ENCODE measurements at places on chromosomes 6 and 20. TPM values are rescaled to one million over a fixed set of nuclear protein-coding genes. Genes with fewer than 3 reads are reported as not detected.
A peak's percentile ranks its signal among the peaks of the same experiment; 100 is the strongest.

DNA sequence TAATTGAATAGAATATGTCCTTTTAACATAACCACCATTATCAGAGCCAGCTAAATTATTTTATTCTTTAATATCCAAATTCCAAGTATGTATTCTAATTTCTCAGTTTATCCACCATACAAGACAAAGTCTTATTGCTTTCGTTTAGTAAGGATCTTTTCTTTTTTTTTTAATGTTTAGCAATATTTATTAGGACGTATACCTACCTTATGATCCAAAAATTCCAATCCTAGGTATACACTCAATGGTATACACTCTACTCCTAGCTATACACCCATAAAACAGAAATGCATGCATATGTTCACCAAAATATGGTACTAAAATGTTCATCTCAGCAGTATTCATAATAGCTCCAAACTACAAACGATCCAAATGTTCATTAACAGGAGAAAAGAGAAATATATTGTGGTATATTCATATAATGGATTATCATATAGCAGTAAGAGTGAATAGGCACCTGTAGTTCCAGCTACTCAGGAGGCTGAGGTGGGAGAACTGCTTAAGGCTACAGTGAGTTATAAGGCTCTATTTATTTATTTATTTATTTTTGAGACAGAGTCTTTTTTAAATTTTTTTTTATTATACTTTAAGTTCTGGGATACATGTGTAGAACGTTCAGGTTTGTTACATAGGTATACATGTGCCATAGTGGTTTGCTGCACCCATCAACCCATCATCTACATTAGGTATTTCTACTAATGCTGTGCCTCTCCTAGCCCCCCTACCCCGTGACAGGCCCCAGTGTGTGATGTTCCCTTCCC is 17.3 kb downstream of the TNFAIP3 start:
- no peak overlapping the region for H3K27ac ChIP-seq
- H3K4me1 ChIP-seq: no peaks in the 10 kb centered on the region
- H3K27me3 ChIP-seq: no peaks in the 10 kb centered on the region
- DNase-seq: no peak
- H3K36me3 ChIP-seq: peaks cover 32% of the 10 kb centered on the region
- no peak overlapping the region for H3K4me3 ChIP-seq

DNA sequence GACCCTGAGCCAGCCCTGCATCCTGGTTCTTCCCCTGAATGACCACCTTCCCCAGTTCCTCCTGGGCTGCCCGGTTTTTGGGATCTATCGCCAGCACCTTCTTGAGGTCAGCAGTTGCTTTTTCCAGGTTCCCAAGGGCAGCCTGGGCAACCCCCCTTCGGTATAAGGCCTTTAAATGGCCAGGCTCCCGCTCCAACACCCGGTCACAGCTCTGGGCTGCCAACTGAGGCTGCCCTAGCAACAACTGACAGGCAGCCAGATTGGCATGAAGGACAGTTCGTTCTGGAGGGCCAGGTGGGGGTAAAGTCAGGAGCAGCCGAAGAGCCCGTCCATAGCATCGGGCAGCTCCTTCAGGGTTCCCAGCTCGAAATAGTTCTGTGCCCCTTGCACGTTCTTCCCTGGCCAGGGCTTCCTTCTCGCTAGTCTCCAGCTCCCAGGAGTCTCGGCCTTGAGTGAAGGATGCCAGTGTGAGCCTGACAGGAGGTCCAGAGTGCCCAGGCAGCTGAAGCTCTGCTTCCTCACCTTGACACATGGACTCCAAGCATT is 778 bp upstream of the ATF6B start:
- H3K27ac ChIP-seq: peak overlapping the region; percentile 91
- no peaks in the 10 kb centered on the region for H3K4me1 ChIP-seq
- no peaks in the 10 kb centered on the region for H3K36me3 ChIP-seq
- H3K4me3 ChIP-seq: peak overlapping the region; percentile 68
- H3K27me3 ChIP-seq: no peaks in the 10 kb centered on the region

- DNase-seq: no peak
- no peak overlapping the region for H3K4me3 ChIP-seq
Measured at GRCh38 chr20:44765701-44766347, 20.2 kb downstream of the KCNK15 start.

DNA sequence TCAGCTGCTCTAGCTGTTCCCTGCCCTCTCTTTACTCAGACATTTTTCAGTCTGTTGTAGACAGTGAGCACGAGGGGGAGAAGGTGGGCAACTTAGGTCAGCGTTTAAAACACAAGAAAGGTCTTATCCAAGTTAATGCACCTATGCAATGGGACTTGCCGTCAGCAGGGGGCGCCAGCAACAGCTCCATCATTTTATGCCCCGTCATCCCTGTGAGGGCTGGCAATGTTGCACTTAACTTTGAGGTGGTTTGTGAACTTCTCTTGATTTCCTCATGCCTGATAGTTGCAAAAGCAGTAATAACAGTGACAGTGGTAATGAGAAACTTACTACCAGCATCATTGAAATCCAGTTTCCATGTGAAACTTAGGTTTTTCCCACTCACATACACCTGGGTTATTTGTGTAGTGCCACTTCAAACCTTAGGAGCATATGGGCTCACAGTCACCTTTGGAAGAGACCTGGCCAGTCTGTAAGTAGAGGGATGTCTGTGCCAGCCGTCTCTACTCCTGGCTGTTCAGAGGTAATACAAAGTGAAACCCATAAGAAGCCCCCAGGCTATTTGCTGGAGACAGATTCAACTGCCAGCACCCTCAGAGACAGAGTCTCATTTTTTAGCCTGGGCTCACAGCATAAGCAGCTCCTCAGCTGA is 44.9 kb upstream of the ID1 start:
- no peaks in the 10 kb centered on the region for H3K27me3 ChIP-seq
- peak; percentile 81 for DNase-seq
- H3K36me3 ChIP-seq: peaks cover 30% of the 10 kb centered on the region
- H3K4me1 ChIP-seq: peaks cover 17% of the 10 kb centered on the region

DNA sequence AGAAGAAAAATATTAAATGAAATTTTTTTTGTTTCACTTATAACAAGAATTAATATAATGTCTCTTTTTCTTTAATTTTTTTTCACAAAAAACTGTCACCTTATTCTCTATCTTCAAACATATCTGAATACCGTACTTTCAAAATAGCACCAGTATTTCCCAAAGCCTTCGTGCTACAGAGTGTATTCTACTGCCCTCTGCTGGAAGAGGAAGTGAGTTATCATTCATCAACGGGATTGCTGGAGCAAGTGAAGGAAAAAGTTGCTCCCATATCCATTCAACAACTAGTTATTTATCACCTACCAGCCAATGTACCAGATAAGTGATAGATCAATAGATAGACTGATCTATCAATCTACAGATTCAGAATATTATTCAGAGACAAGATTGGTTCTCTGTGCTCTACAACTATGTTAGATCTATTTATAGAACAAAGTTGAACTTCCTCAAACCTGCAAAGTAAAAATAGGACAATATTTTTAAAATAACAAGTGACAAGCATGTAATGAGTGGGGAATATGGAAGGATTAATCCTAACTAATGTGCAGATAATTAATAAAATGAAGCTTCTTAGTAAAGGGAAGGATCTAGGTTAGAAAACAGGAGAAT is 26.7 kb upstream of the TFAP2B start:
- no peak overlapping the region for H3K27ac ChIP-seq
- no peak for DNase-seq
- no peaks in the 10 kb centered on the region for H3K36me3 ChIP-seq
- no peaks in the 10 kb centered on the region for H3K27me3 ChIP-seq
- no peaks in the 10 kb centered on the region for H3K4me1 ChIP-seq

DNA sequence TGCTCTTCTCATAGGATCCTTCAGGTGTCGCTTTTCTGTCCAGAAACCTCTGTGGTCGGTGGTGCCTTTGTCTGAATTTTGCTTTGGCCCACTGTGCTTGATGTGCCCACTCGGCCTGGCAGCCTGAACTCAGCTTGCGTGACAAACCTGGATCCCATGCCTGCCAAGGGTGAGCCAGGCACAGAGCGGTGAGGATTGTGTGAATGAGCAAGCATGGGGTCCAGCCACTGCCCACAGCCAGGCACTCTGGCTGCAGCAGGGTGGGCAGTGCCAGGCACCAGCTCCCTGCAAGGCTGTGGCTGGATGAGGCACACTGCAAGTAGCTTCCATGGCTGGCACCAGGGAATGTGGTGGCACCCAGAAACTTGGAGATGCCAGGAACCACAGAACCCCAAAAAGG is 110.3 kb downstream of the THEMIS start:
- no peak overlapping the region for H3K4me3 ChIP-seq
- H3K27me3 ChIP-seq: no peaks in the 10 kb centered on the region
- no peaks in the 10 kb centered on the region for H3K36me3 ChIP-seq
- no peak overlapping the region for H3K27ac ChIP-seq

- peak overlapping the region; percentile 31 for H3K27ac ChIP-seq
- H3K4me3 ChIP-seq: no peak overlapping the region
- DNase-seq: no peak
Measured at GRCh38 chr6:163285691-163286090, 128.8 kb upstream of the QKI start.

GRCh38 chr20:9838378-9839295 is at the start of gene PAK5:
Gene PAK5, minus strand, starts transcription at chr20:9839076. Its CDS starts 194,748 bp downstream, at chr20:9644328.
- H3K4me1 ChIP-seq: peaks cover 8% of the 10 kb centered on the region
- H3K4me3 ChIP-seq: peak within 1 kb of the TSS; percentile 40
- no peak within 1 kb of the TSS for H3K27ac ChIP-seq
- H3K36me3 ChIP-seq: no peaks in the 10 kb centered on the region
- peaks cover 22% of the 10 kb centered on the region for H3K27me3 ChIP-seq

DNA sequence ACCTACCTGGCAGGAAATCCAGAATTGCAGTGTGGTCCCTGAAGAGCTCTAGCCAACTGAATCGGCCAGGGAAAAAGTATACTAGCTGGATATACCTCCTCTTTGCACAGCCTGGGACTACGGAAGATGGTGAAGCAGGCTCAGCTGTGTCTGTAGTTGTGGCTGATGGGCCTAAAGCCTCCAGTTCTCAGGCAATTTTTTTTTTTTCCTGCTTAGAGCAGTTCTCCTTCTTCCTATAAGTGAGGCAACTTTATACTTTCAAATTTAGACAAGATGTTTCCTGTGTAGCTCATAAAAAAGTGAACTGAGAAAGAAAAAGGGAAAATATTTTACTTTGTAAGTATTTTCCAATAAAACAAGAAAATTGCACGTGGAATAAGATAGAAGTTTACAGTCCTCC is 172.9 kb downstream of the CARMIL1 start:
- DNase-seq: no peak
- no peaks in the 10 kb centered on the region for H3K4me1 ChIP-seq
- no peaks in the 10 kb centered on the region for H3K36me3 ChIP-seq
- no peaks in the 10 kb centered on the region for H3K27me3 ChIP-seq
- H3K27ac ChIP-seq: no peak overlapping the region

DNA sequence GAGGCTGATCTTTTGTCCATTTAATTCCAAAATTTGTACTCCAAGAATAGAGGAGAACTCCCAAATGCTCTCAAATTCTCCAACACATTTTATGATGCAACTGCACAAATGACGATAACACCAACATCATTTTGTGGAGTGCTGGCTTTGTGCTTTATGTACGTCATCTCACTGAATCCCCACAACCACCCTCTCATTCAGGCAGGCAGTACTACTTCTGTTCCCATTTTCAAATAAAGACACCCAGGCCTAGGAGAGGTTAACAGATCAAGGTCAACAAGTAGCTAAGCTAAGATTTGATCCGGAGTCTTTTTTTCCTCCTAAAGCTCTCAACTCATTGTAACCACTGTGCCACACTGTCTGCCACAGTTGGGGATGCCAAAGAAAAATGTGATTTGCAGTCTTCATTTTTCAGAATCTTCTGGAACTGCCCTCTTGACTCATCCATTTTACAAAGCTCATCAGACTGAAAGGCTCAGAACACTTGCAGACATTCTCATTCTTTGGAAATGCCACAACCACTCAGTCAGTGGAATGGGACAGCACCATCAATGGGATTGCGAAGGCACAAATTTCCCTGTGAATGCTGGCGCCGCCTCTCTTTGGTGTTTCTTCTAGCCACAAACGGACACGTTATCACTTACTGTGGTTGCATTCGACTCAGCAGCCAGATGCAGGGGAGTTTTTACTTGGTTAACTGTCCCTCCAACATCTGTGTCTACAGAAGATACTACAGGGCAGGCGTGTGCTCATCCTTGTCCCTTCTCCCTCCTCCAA is 184.4 kb downstream of the GJA10 start:
- H3K36me3 ChIP-seq: no peaks in the 10 kb centered on the region
- no peak overlapping the region for H3K4me3 ChIP-seq
- no peak overlapping the region for H3K27ac ChIP-seq
- DNase-seq: no peak
- H3K4me1 ChIP-seq: no peaks in the 10 kb centered on the region

- no peak overlapping the region for H3K27ac ChIP-seq
- H3K4me3 ChIP-seq: no peak overlapping the region
- no peak for DNase-seq
- peaks cover 23% of the 10 kb centered on the region for H3K27me3 ChIP-seq
Measured at GRCh38 chr20:57199656-57200405, 66.6 kb downstream of the BMP7 start.

- no peak for DNase-seq
- no peaks in the 10 kb centered on the region for H3K4me1 ChIP-seq
- no peak overlapping the region for H3K4me3 ChIP-seq
- no peak overlapping the region for H3K27ac ChIP-seq
- no peaks in the 10 kb centered on the region for H3K27me3 ChIP-seq
Measured at GRCh38 chr6:126002755-126003679, 16.7 kb downstream of the TRMT11 start.

- H3K27me3 ChIP-seq: no peaks in the 10 kb centered on the region
- DNase-seq: peak; percentile 19
- H3K4me1 ChIP-seq: no peaks in the 10 kb centered on the region
- H3K36me3 ChIP-seq: no peaks in the 10 kb centered on the region
Measured at GRCh38 chr20:23141450-23142161, 55.5 kb upstream of the CD93 start.

DNA sequence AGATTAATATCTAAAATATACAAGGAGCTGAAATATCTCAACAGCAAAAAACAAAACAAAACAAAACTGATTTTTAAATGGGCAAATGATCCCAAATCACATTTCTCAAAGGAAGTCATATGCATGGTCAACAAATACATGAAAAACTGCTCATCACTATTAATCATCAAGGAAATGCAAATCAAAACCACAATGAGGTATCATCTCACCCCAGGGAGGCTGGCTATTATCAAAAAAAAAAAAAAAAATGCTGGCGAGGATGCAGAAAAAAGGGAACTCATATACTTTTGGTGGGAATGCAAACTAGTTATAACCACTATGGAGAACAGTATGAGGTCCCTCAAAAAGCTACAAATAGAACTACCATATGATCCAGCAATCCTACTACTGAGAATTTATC is 34.6 kb downstream of the REPS1 start:
- H3K27ac ChIP-seq: no peak overlapping the region
- H3K36me3 ChIP-seq: no peaks in the 10 kb centered on the region
- H3K4me1 ChIP-seq: peaks cover 23% of the 10 kb centered on the region
- H3K4me3 ChIP-seq: no peak overlapping the region

GRCh38 chr6:113414511-113414910 is 442.6 kb upstream of the MARCKS start:
- H3K4me3 ChIP-seq: no peak overlapping the region
- H3K27me3 ChIP-seq: no peaks in the 10 kb centered on the region
- peak overlapping the region; percentile 28 for H3K27ac ChIP-seq

- no peak overlapping the region for H3K27ac ChIP-seq
- H3K36me3 ChIP-seq: no peaks in the 10 kb centered on the region
- no peaks in the 10 kb centered on the region for H3K4me1 ChIP-seq
- H3K27me3 ChIP-seq: no peaks in the 10 kb centered on the region
Measured at GRCh38 chr6:64679416-64679815, 1027.6 kb downstream of the EYS start.

- peak; percentile 36 for DNase-seq
- no peaks in the 10 kb centered on the region for H3K36me3 ChIP-seq
- no peak overlapping the region for H3K27ac ChIP-seq
- no peaks in the 10 kb centered on the region for H3K27me3 ChIP-seq
- no peak overlapping the region for H3K4me3 ChIP-seq
Measured at GRCh38 chr20:57829805-57830514, 120.1 kb upstream of the PMEPA1 start.

Gene ENPP3
- 3.2 TPM for polyA plus RNA-seq

Gene LTA
- not detected for polyA plus RNA-seq

Gene TCP11
- polyA plus RNA-seq: not detected

Gene GTSF1L
- 0.17 TPM for polyA plus RNA-seq

Gene SLC16A10
- polyA plus RNA-seq: 1.2 TPM

Gene MCM8
- polyA plus RNA-seq: 5.6 TPM

Gene ARMH2
- not detected for polyA plus RNA-seq

All from sigmoid colon (tissue), 7 donors.